ENCODE measurements at places on chromosomes 3 and 15. TPM values are rescaled to one million over a fixed set of nuclear protein-coding genes. Genes with fewer than 3 reads are reported as not detected.

The CCNB2 gene
- 3.1 TPM for polyA plus RNA-seq

The A4GNT gene
- polyA plus RNA-seq, result not detected

The SPINK8 gene
- not detected for polyA plus RNA-seq

The DNAH1 gene
- polyA plus RNA-seq, result 0.31 TPM

The COL8A1 gene
- not detected for polyA plus RNA-seq

The PAK6 gene
- 2.0 TPM for polyA plus RNA-seq

The LXN gene
- 12.1 TPM for polyA plus RNA-seq

The C3orf33 gene
- polyA plus RNA-seq, result 3.2 TPM

The MUC13 gene
- polyA plus RNA-seq, result not detected

The RBSN gene
- 11.1 TPM for polyA plus RNA-seq

The MKRN3 gene
- not detected for polyA plus RNA-seq

The SEMA6D gene
- not detected for polyA plus RNA-seq

The CPB1 gene
- not detected for polyA plus RNA-seq

The TEX264 gene
- polyA plus RNA-seq, result 155 TPM

The FBXO40 gene
- polyA plus RNA-seq, result not detected

The CPN2 gene
- polyA plus RNA-seq, result not detected

The FAM98B gene
- 1.6 TPM for polyA plus RNA-seq

The GRM7 gene
- not detected for polyA plus RNA-seq

The REC114 gene
- polyA plus RNA-seq, result not detected

The SYNPR gene
- polyA plus RNA-seq, result not detected

The HACL1 gene
- polyA plus RNA-seq, result 38.9 TPM

The ZNF660 gene
- polyA plus RNA-seq, result 1.9 TPM

The TRIM42 gene
- polyA plus RNA-seq, result not detected

The COMMD2 gene
- 80.9 TPM for polyA plus RNA-seq

The GP5 gene
- polyA plus RNA-seq, result 0.20 TPM

The WDR49 gene
- 0.21 TPM for polyA plus RNA-seq

The CCR1 gene
- polyA plus RNA-seq, result 10.5 TPM

The CALML4 gene
- polyA plus RNA-seq, result 4.2 TPM

The SQOR gene
- polyA plus RNA-seq, result 73.6 TPM

Measured in immature natural killer cell (primary cell).